Activated CD4-positive, alpha-beta T cell treated with anti-CD3 and anti-CD28 coated beads, Interleukin-2, amount 50 U/mL, for 1 hour (primary cell): ENCODE measurements at places on chromosomes 3 and 15.

DNA sequence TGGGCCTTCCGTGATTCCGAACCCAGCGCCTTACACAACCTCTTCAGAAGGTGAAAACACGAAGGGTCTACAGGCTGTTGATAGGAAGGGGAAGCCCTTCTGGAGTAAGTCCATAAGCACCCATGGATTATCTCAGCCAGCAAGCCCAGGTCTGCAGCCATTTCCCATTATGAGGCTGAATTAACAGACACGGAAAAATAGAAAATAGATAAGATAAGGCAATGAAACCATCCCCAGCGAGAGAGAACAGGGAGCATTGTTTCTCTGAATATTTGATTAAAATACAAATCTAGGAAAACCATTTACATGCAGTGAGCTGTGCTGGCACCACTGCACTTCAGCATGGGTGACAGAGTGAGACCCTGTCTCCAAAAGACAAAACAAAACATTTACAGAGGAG, 16.2 kb upstream of the CERS3 start:
- no peak for DNase-seq

DNA sequence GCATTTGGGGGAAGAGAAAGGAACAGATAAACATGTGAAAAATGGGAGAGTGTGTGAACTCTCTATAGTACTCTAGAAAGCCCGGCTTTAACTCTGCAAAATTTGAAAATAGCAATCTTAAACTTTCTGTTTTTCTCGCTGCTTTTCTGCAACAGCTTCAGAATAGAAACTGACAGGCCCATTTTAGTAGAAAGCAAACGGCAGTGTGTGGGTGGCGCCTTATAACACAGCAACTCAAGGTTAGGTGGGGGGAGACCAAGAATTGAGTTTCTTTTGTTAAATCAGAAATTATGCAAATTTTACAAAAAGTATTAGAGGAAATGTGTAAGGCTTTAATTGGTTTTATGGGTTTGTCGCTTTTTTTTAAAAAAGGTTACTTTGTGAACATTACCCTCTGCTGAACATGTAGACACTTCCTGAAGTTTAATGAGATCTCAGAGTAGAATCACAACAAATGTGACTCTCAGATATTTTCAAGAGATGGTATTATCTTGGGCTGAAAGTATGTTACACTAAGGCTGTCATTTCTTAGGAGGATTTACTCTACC, 107.0 kb downstream of the PTPRG start:
- DNase-seq = no peak

- no peak for DNase-seq
These were observed 89.0 kb upstream of the STRIT1 start for GRCh38 chr3:155382396-155383042.

GRCh38 chr3:63959146-63959545, 47.0 kb upstream of the SCAANT1 start:
- DNase-seq = no peak

DNA sequence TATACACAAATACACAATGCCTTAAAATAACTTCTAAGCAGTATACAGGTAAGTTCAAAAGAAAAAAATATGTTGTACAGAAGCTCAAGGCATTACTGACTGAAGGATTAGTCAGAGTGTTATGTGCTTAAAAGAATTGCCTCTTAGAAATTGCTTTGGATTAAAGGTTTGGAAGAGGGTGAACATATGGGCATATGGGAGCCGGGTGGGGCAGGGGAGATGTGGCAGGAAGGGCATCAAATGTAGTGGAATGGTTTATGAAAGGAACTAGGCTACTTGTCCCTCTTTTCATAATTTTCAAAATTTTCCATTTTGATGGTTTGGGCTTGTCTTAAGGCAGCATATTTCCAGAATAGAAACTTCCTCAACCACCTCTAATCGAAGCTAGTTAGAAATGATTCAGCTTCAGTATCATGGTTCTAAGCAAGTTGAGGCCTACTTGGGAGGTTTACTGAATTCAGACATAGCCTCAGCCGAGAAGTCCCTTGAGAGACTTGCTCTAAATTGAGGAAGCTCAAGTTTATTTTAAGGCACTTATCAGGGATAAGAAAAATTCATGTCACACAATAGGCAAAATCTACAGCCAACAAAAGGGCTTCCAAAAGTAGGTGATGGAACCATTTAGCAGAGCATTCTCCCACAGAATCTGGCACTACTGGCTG, 10.1 kb upstream of the GOLGB1 start:
- no peak for DNase-seq

DNA sequence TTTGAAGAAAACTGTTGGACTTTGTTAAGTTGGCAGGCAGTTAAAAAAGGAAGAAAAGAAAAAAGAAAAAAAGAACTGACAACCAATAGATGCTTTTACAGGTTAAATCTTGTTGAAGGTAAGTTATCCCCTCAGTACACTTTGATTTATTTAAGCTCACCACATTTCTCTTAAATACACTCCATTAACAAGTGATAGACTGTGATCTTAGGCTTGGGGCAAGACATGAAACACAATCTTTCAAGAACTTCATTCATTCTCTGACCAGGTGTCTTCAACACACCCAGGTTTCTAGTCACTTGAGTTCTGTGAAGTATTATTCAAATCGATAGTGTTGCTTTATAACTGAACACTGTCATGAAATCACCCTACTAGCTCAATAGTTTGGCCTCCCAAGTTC, 751.9 kb downstream of the ROBO1 start:
- no peak for DNase-seq

DNA sequence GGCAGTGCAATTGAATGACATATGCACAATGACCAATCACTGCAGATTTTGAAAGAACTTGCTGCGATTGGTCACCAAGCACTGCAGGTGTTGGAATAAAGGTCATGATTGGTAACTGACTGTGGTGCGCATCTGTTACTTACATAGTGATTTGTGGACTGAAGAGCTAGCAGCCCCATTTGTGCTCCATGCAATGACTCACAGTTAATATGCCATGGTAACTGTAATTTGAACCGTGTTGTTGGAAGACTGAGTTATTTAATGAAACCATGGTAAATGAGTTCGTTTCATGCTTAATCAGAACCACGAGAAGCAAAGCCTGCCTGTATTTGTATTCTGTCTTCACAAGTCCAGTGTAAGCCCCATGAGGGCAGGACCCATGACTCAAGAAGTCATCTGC, 220.5 kb downstream of the TJP1 start:
- DNase-seq = no peak

DNA sequence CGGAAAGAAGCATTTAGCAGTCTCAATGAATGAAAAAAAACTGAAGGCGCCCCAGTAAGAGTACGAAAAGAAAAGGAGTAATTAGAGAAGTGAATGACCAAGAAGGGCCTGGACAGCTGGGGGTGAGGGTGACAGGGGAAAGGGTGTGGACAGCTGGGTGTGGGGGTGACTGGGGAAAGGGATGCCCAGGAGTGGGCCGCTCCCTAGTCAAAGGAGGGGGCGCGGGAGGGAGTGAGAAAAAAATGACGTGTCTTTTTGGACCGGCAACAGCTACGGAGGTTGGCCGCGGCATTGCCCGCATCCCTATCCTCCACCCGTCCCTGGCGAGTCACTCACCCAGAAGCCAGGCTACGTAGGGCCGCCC, 274 bp upstream of the ZCWPW2 start:
- no peak for DNase-seq

DNA sequence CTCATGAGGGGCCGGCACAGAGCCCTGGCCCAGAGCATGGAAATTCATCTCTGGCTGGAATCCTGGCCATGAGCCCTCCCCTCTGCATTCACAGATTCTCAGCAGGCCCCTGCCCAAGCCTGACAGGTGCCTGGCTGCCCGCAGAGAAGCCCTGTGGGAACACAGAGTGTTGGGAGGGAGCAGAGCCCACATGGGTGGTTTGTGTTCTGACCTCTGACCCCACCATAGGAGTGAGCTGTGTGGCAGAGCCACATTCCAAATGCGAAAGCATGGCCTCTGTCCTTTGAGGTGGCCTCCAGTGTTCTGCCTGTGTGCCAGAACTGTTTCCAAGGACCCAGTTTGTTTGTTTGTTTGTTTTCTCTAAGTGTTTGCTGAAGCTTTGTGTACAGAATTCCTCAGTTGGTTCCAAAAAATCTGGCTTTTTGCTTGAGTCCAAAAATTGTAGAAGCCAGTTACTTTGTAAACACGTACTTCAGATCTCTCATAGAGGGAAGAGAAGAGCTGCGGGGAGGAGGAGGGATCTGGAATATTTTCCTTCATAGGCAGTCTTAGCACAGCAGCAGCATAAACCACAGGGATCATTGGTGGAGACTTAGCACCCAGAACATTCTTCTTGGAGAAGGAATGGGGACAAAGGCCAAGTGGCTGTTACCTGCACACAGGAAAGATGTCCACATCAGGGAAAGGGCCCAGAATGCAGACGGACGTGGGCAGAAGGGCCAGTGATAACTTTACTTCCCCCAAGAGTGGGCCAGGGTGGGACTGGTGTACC, 36.0 kb downstream of the GRAMD2A start:
- DNase-seq = no peak

GRCh38 chr3:65398953-65399352, 639.8 kb downstream of the MAGI1 start:
- DNase-seq = no peak

DNA sequence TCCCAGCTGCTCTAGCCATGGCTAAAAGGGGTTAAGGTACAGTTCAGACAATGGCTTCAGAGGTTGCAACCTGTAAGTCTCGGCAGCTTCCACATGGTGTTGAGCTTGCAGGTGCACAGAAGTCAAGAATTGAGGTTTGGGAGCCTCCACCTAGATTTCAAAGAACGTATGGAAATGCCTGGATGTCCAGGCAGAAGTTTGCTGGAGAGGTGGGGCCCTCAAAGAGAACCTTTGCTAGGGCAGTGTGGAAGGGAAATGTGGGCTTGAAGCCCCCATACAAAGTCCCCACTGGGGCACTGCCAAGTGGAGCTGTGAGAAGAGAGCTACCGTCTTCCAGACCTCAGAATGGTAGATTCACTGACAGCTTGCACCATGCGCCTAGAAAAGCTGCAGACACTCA, 73.7 kb downstream of the STT3B start:
- DNase-seq = no peak

GRCh38 chr15:69161878-69162213, 1.4 kb downstream of the GLCE start:
- DNase-seq = no peak

DNA sequence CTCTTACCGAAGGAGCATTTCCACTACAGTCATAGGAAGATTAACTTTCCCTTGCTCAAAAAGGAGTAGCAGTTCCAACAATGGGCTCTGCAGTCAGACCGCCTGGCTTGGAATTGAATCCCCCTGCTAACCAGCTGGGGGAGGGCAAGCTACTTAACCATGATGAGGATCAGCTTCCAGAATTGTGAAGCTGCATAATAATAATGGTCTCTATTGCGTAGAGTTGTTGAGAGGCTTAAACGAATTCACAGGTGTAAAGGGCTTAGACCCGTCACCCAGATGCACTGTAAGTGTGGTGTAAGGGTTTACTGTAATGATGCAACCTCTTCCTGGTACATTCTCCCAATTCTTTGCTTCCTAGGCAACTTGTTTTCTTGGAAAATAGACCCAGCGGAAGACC, 185.2 kb upstream of the RGMA start:
- no peak for DNase-seq

GRCh38 chr15:28954466-28955159, 68.8 kb downstream of the APBA2 start:
- DNase-seq = no peak

- DNase-seq = no peak
These were observed 25.6 kb upstream of the ZNF280D start for GRCh38 chr15:56758770-56759449.

GRCh38 chr3:171790898-171791691, 19.2 kb downstream of the PLD1 start:
- DNase-seq = no peak

GRCh38 chr3:169539856-169540255, 123.7 kb downstream of the MECOM start:
- no peak for DNase-seq

DNA sequence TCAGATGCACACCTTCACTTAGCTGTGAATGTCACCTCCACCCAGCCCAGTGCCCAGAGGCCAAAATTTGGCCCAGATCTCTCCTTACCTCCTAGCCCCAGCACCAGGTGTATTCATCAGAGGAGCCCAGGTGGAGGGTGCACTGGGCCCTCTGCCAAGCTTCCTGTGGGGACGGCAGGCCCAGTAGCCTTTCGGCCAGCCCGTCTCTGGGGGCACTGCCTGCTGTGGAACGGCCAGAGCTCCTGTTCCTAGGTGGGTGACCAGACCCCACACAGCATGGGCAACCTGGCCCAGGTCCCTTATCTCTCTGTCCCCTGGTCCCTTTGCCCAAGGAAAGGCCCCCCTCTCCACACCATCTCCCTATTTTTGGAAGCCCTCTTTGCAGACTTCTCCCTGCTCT, 67.8 kb downstream of the AAGAB start:
- DNase-seq = no peak

GRCh38 chr3:28252001-28252431, 10.6 kb downstream of the CMC1 start:
- no peak for DNase-seq

- DNase-seq = no peak
These were observed 2.6 kb downstream of the FAM43A start for GRCh38 chr3:194688200-194688740.

DNA sequence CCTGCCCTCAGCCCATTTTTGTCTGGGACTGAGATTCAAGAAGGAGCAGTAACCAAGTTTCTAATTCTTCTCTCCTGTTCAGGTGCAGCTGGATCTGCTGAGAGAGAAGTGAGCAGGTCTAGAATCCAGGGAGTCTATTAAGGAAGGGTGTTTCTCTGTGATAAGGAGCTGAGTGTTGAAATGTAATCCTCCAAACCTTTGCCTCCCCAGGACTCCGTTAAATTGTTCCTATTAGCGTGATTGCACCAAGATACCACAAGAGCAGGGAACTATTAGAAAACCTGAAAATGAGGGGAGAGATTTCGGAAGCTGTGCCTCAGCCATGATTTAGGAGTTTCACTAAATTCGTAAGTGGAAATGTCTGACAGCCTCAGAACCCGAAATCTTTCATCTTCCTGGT, 192.6 kb downstream of the EBLN2 start:
- no peak for DNase-seq

DNA sequence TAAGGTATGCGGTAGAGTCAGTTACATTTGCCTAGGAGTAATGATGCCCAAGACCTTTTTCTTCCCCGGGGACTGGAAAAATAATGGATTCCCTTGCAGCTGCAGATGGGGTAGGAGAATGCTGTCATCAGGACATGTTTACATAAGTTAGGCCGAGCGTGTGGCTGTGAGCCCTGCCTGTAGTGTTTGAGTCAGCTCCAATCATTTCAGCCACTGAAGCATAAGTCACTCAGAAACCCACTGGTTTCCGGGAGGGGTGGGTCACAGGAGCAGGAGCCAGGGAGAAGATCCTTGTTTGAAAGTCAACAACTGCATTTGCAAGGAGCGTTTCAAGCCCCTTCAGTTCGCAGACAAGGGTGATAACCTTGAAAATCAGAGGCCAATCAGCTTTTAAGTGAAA, 562.3 kb downstream of the MCTP2 start:
- DNase-seq = no peak

- DNase-seq = peak; percentile 18
These were observed 77.8 kb upstream of the HES1 start for GRCh38 chr3:194058189-194058571.

DNA sequence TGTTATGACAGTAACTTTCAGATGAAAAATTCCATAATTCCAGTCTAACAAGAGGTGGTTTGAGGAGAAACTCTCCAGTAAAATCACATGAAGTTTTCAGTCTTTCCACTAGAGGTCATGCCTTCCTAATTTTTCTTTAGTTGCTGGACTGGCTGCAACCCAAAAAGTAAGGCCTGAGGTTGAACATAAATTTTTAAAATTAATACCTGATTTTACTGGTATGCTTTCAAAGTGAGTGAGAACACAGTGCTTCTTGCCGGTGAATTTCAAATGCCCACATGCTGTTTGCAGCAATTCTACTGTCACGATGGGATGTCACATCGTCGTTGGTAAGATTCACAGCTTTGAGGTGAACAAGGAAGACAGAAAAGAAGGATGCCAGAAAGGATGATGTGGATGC, 89.0 kb upstream of the FGF12 start:
- DNase-seq = no peak
